ENCODE measurements at places on chromosomes 12 and 14.

GRCh38 chr12:66589095-66589494, 89.8 kb downstream of the GRIP1 start:
- DNase-seq: no peak

- DNase-seq: no peak
Measured at GRCh38 chr14:76305268-76305826, 70.6 kb upstream of the ESRRB start.

DNA sequence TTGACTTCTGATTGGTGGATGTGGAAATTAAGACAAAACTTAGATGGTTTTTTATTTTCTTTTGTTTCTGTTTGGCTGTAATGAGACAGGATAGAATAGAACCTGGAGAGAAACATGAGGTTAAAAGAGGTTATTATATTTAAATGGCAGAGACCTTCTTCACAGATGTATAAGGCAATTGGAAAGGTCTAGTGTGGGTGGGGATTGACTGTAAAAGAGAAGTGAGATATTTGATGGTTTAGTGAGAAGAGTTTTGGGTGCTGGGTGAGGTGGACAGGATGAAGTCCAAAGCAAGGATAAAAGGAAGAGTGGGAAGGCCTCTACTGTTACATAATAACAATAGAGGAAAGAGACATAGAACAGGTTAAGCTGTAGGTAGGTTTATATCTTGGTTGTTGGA, 43.8 kb upstream of the PPM1H start:
- DNase-seq: no peak

GRCh38 chr14:60636879-60637478, 12.3 kb downstream of the SIX1 start:
- DNase-seq: no peak

- no peak for DNase-seq
Measured at GRCh38 chr12:98453070-98453469, 62.3 kb upstream of the TMPO start.

- DNase-seq: no peak
Measured at GRCh38 chr14:74038020-74038859, 19.1 kb downstream of the BBOF1 start.

- DNase-seq: no peak
Measured at GRCh38 chr12:113241191-113242025, 20.1 kb downstream of the TPCN1 start.

GRCh38 chr12:120737557-120738251, 12.1 kb downstream of the ACADS start:
- no peak for DNase-seq

DNA sequence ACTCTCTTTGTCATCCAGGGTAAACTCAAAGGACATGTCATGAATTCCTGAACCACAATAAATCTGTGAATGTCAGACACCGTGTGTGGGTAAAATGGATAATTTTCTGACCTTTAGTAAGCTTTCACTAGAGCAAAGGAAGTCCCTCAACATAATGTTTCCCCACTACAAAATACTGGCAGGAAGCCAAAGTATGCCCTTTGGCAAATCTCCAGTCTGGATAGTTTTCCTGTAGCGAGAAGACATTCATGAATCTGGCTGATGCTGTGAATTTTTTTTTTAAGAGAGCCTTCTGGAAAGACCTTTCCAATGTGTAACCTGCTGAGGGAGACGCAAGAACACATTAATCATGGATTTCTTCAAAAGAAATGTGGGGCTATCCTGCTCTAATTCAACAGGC, 389.6 kb upstream of the DDHD1 start:
- no peak for DNase-seq

DNA sequence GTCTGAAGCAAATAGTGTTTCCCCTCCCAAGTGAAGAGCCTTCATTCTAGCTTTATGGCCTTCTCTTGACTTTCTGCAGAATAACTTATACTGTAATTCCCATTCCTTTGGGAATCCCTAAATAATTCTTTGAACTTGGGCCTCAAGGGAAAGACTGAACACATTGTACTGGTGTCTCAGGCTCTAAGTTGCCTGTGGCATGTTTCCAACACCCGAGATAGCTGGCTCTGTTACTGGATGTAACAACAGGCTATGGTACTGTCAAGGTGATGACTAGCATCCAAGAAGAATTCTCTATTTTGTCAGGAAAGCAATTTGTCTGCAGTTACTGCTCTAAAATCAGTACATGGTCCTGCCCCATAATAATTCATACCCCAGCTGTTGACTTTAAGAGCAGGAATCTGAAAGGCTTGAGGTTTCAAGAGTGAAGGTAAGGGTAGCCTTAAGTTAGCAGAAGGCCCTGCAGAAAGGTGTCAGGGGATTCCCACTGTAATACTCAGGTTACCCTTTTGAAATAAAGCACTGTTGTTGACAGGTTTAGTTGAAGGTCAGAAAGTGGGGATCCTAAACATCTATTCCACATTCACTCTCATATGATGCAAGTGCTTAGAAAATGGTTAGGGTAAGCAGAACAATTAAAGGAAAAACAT, 5.2 kb downstream of the GPX2 start:
- no peak for DNase-seq

- no peak for DNase-seq
Measured at GRCh38 chr12:67827820-67828383, 161.3 kb upstream of the IFNG-AS1 start.

DNA sequence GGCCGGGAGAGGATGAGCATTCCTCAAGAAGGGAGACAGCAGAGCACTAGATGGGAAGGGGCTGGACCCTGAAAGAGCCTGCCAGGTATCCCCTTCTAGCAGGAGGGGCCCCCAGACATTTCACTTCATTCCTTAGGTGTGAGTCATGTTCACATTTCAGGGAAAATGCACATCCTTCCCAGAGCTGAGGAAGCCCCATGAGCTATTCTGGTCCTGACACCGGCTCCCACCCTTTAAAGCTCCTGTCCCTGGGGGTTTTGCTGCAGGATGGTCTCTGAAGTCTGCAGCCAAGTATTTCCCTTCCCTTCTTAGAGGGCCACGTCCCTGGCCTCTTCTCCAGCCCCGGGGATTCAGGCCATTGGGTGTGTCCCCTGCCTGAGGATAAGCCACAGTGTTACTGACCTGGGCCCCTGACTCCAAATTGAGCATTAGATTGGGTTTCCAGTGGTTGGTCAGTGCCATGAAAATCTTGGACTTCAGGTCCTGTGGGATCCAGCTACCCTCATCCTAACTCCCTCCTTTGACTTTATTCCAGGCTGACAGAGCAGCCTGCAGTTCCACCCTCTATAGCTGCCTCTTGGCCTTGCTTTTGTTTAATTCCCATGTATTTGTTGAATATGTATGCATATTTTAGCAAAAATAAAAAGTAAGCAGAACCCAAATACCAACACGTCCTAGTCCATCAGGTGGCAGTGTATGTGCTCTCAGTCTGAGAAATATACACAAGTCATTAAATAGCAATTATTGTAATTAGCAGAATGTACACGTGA, 267.1 kb downstream of the CACNA1C start:
- DNase-seq: no peak

DNA sequence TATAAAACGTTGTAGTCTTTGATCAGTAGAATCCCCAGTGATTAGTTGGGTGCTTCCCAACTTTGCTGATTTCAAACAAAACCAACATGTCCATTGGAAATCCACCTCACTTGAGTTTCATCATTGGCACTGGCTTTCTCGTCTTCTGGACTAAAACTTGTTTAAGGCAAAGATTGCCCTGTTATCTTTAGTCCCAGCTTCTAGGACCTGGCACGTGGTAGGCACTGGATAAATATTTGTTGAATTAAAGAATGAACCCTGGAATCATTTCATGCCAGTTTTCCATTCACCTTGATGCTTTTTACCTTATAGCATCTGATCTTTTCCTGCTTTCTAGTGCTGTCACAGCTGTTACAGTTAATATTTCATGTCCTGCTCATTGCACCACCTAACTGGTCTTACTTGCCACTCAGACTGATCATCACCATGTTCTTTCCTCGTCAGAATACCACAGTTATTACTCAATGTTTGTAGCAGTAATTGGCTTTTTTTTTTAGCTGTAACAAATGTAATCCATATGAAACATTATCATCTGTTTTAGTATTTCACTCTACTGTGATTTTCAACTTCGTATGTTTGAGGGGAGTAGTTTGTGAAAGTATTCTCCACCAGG, 7.3 kb upstream of the C12orf50 start:
- no peak for DNase-seq

DNA sequence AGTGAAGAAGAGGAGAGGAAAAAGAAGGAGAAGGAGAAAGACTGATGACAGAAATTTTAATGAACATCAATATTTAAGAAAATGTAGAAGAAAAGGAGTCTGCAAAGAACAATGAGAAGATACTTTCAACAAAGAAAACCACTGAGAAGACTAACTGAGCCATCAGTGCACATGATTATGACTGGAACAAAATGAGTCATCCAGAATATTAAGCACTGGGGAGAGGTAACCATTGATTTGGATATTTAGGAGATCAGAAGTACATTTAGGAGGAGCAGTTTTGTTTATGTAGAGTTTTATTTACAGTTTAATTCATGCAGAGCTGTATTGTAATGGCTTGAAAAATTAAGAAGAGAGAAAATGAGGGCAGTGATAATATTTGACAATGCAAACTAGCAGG, 159.1 kb downstream of the C12orf50 start:
- DNase-seq: no peak
